Activated CD4-positive, alpha-beta T cell treated with anti-CD3 and anti-CD28 coated beads, Interleukin-2, amount 50 U/mL, for 16 hours (primary cell): ENCODE measurements at places on chromosomes 7 and 10.
A peak's percentile ranks its signal among the peaks of the same experiment; 100 is the strongest.

GRCh38 chr10:335151-335800 is 200.0 kb downstream of the ZMYND11 start:
- DNase-seq = no peak

DNA sequence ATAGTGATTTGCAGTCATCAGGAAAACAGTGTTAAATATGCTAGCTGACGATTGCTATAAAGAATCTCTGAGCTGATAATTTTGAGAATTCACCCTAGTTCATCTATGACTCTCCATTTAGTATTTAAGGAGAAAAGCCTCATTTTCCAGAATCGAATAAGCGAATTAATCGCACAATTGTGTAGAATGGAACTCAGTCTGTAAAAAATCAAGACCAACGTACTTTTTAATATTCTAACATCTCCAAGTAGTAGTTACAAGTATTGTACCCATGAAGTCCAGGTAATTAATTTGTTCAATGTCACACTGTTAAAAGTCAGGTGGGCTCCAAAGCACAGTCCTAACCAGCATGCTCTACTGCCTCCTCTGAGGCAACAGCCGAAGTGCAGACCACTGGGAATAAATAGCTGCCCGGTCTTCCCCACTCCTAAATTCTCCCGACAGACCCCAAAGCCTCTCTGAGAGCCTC is 380 bp upstream of the AGBL3 start:
- DNase-seq = no peak

- no peak for DNase-seq
Measured at GRCh38 chr7:105126436-105126975, 112.5 kb downstream of the KMT2E start.

GRCh38 chr10:33609546-33609945 is 275.1 kb upstream of the NRP1 start:
- DNase-seq = no peak

GRCh38 chr10:25014579-25014978 is 1.4 kb downstream of the ENKUR start:
- no peak for DNase-seq

DNA sequence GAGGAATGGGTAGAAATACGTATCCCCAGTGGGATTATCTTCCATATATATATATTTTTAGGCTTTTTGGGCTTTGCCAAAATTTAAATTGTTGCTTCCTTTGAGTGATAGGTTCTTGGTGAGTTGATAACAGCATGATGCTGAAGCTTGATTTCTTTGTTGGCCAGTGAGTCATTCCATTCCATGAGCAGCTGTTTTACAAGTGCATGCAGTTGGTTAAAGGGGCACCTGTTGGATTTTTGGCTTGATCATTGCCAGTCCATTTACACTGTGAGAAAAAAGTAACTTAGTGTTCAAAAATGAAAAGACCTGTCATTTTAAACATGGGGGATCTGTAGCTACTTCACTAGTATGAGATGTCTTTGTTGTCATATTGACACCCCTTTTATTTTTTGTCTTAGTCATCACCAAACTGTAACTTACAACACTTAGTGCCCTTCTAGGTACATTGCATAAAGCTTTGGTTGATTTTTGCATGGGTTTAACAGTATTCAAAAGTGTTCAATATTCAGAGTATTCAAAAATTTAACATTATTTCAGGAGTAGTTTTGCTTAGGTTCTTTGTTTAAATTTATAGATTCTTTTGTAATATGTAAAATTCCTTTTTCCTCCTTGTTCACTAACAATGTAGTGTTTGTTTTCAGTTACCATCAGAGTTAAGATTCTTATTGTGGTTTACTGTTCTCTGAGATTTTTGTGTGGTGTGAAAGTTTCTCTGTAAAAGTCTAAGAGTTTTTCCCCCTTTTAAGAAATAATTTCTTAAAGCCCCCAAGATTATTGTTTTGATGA is 8.8 kb downstream of the AKAP9 start:
- peak; percentile 27 for DNase-seq

DNA sequence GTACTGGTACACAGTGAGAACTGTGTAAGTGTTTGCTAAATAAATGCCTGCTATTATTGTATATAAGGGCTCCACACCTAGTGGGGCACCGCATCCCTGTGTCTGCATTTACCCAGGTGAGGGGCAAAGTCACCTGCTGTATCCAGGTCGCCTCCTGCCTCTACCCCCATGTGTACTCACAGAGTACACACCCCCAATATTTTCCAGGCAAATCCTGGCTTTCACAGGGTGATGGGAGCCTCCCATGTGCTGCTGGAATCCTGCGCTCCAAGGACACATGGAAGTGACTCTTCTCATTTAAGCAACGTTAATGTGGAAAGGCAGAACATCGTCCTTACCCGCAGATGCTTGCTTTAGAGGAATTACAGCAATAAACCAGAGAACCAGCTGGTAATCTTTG is 48.2 kb downstream of the ARHGAP22 start:
- DNase-seq = no peak

DNA sequence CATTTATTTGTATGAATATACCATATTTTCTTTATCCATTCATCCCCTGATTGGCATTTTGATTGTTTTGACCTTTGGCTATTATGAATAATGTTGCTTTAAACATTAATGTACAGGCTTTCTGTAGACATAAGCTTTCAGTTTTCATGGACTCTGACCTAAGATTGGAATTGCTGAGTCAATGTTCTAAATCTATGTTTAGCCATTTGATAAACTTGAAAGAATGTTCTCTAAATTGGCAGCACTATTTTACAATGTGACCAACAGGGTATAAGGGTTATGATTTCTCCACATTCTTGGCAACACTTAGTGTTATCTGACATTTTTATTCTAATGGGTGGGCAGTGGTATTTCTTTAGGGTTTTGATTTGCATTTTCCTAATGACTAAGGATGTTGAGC is 229.7 kb upstream of the ETV1 start:
- DNase-seq = no peak

GRCh38 chr10:64041989-64042490 is 520.8 kb downstream of the REEP3 start:
- no peak for DNase-seq

- DNase-seq = no peak
Measured at GRCh38 chr10:122173766-122174435, 97.2 kb upstream of the BTBD16 start.

DNA sequence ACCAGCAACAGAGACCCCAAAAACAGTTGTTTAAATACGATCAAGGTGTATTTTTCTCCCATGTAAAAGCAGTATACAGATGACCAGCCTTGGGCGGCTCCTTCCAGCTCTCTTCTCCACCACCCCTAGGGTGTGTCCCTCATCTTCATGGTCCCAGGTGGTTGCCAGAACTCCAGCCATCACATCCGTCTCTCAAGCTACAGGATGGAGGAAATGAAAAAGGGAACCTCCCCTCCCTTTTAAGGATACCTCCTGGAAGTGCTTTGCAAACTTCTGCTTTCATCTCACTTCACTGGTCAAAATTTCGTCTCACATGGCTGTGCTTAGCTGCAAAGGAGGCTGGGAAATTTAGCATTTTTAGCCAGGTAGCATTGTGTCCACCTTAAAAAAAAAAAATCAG is 59.3 kb downstream of the C10orf105 start:
- no peak for DNase-seq

DNA sequence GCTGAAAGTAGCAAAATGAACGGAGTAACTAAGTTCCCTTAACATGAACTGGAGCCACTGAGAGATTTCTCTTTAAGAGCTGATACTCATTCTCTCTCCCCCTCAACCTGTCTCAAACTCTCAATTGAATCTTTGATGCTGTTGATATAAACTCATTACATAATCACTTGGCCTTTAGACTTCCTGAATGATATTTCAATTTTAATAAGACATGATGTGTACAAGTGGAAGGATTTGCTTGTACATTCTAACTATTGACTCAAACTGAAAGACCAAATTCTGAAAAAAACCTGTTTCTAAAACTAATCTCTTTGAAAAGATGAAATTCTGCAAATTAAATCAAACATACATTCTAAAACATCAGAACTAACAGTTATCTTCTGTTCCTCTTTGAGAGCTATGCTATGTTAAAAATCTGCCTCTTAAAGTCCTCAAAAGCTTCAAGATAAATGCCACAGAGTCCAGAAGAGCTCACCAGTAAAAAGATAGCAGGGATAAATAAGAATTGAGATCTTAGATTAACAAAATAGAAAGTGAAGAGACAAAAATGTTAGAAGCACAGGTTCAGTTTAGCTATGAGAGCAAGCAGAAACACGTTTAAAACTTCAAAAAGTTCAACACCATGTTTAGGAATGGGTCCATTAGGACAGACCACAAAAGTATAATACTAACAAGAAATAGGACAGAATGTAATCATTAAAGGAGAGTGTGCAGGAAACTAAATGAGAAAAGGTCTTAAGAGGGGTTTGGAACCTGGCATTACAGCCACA is 46.1 kb downstream of the TNPO3 start:
- peak; percentile 73 for DNase-seq

DNA sequence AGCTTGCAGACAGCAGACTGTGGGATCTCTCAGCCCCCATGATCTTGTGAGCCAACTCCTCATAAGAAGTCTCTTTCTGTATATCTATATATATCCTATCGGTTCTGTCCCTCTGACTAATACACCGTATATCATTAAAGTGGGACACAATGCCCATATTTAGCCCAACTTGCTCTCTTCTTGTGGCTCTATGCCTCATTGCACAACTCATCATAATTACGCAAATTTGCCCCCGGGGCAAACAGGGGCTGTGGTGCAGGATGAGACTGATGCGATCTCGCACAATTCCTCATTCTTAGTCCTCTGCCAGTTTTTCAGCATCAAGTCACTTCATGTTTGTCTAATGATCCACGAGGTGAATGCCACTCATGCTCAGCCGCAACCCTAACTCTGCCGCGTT is 183.2 kb downstream of the PRPF18 start:
- DNase-seq = no peak

DNA sequence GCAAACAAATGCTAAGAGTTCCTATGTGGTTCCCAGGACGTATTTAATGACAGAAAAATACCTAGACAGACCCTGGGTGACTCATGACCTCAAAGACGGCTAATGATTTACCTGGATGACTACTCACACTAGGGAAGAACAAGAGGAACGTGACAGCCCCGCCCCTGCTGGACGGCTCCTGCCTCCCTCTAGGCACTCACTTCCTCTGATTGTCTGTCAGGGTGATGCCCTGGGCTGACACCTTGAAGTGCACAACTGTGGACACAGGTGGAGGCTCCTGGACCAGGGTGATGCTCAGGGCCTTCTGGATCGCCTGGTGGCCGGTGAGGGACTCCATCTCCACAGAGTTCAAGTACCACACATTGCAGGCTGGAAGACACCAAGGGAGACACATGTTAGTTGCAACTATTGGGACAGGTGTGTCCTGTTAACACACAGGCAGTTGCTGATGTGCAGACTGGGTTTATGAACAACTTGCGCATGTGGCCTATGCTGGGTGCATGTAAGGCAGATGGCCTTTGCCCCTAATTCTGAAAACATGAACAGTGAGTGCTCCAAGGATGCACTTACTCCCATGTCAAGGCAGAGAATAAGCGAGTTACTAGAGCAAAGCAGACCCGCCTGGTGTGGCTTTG is 298.3 kb downstream of the TNS3 start:
- DNase-seq = no peak

DNA sequence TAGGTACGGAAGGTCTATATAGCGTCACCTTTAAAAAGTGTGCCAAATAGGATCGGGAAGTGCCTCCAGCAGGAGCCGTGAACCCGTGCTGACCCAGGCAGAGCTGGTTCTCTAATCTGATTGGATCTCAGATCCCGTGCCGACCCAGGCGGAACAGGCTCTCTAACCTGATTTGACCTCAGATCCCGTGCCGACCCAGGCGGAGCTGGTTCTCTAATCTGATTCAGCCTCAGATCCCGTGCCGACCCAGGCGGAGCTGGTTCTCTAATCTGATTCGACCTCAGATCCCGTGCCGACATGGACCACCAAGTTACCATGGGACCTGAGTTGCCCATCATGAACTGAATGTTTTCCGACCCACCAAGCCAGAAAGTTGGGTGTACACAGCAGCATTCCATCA is 463.9 kb downstream of the PTPRN2 start:
- DNase-seq = no peak

GRCh38 chr10:509361-510102 is 179.9 kb downstream of the DIP2C start:
- DNase-seq = no peak
